ENCODE measurements at places on chromosomes 5 and 9. TPM values are rescaled to one million over a fixed set of nuclear protein-coding genes. Genes with fewer than 3 reads are reported as not detected.

GRCh38 chr5:109656829-109657228, 32.9 kb upstream of the MAN2A1 start:
- no peaks in the 10 kb centered on the region for H3K27me3 ChIP-seq
- no peak for DNase-seq
- no peaks in the 10 kb centered on the region for H3K36me3 ChIP-seq
- no peaks in the 10 kb centered on the region for H3K4me1 ChIP-seq
- no peak overlapping the region for H3K27ac ChIP-seq

GRCh38 chr5:143066556-143067281, 296.5 kb downstream of the ARHGAP26 start:
- peaks cover 8% of the 10 kb centered on the region for H3K36me3 ChIP-seq
- H3K4me3 ChIP-seq: no peak overlapping the region
- DNase-seq: no peak
- H3K27ac ChIP-seq: no peak overlapping the region

GRCh38 chr5:116291271-116291670, 206.4 kb downstream of the COMMD10 start:
- no peaks in the 10 kb centered on the region for H3K36me3 ChIP-seq
- H3K4me3 ChIP-seq: no peak overlapping the region
- no peaks in the 10 kb centered on the region for H3K4me1 ChIP-seq
- DNase-seq: no peak
- H3K27ac ChIP-seq: no peak overlapping the region

DNA sequence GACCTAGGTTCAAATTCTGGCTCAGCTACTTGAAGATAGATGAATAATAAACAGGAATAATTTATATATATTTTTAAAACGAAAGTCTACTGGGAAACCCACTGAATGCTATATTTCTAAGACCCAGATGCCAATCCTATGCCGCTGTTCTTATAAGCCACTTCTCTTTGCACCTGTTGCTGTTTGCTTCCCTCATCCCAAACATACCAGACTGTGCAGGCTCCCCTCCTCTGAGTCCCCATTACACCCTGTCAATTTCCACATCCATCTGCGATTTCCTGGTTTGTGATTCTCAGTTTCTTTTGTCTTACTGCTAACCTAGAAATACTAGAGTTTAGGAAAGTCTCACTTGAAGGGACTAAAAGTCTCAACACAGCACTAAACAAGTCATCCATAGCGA, 92.8 kb upstream of the CAST start:
- no peaks in the 10 kb centered on the region for H3K27me3 ChIP-seq
- DNase-seq: no peak
- no peak overlapping the region for H3K4me3 ChIP-seq
- no peak overlapping the region for H3K27ac ChIP-seq
- no peaks in the 10 kb centered on the region for H3K36me3 ChIP-seq
- H3K4me1 ChIP-seq: no peaks in the 10 kb centered on the region

DNA sequence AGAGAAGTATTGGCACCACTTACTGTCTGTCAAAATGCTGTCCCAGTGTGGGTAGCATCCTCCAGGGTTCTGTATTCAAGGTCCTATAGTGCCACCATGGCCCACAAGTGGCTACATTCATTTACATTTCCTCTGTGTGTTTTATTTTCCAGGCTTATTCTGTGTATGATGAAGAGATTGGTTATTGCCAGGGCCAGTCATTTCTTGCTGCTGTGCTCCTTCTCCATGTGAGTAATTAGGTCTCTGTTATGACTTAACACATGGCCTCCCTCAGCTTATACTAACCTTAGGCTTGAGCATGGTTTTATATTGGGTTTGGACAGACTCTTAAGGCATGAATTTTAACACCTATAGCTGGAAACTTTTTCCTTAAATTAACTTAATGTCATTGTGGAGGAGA, 36.7 kb downstream of the GPR21 start:
- no peak for DNase-seq
- H3K27ac ChIP-seq: no peak overlapping the region
- H3K4me1 ChIP-seq: peaks cover 17% of the 10 kb centered on the region
- peaks cover 22% of the 10 kb centered on the region for H3K36me3 ChIP-seq

DNA sequence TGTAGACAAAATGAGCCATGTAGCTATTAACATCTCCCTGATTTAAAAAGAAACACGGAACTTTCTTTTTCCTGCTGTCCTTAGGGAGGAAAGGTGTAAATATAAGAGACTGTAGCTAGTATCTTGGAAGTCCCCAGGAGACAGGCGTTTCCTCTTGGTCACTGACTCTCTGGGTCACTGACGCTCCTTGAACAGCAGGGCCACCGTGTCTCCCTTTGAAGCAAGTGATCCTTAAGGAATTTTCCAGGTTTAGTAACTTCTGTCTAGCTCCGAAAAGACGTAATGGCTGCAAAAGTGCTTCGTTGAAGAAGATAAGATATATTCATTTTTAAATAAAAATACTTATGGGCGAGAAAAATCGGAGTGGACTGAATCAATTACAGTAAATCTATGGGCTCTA, 745 bp upstream of the CLTA start:
- H3K36me3 ChIP-seq: peaks cover 3% of the 10 kb centered on the region
- peak overlapping the region; percentile 97 for H3K4me3 ChIP-seq
- no peak for DNase-seq

DNA sequence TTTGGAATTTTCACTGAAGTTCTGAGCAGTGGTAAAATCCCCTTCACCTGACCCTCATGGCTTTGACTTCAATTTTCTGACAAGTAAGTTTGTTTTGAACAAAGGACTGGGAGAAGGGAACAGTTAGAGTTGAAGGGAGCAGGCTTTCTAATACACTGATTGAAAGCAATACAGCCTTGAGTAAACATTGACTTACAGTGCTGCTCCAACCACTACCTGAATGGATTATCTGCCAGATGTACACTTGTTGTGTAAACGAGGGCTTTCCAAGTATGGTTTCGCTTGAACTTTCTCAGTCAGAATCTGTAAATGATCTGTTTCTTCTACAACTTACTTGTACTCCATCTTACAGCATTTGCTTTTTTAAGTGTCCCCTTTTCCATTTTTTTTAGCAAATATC, 1414.9 kb upstream of the NUDT12 start:
- no peaks in the 10 kb centered on the region for H3K4me1 ChIP-seq
- H3K27me3 ChIP-seq: no peaks in the 10 kb centered on the region
- no peaks in the 10 kb centered on the region for H3K36me3 ChIP-seq

GRCh38 chr9:20095430-20096092, 306.7 kb upstream of the SLC24A2 start:
- no peaks in the 10 kb centered on the region for H3K36me3 ChIP-seq
- H3K4me1 ChIP-seq: no peaks in the 10 kb centered on the region
- H3K27ac ChIP-seq: no peak overlapping the region
- no peak overlapping the region for H3K4me3 ChIP-seq
- no peaks in the 10 kb centered on the region for H3K27me3 ChIP-seq

DNA sequence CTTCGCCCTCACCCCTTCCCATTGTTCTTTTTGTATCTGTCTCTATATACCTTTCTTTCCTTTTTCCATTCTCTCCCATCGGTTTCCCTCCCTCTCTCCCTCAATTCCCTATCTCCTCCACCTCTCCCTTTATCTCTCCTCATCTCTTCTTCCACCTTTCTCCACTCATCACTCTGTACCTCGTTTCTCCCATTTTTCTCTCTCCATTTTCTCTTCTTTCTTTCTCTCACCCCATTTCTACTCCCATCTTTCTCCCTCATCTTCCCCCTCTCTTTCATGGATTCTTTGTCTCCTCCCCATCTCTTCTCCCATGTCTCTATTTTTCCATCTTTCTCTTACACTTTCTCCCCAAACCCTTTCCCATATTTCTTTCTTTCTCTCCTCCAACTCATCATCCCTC, 385.9 kb upstream of the CLINT1 start:
- no peaks in the 10 kb centered on the region for H3K4me1 ChIP-seq
- no peak overlapping the region for H3K27ac ChIP-seq
- no peak overlapping the region for H3K4me3 ChIP-seq
- no peaks in the 10 kb centered on the region for H3K36me3 ChIP-seq

GRCh38 chr5:124263680-124264491, 482.6 kb downstream of the ZNF608 start:
- peak overlapping the region; percentile 1 for H3K4me3 ChIP-seq
- H3K36me3 ChIP-seq: no peaks in the 10 kb centered on the region
- H3K27ac ChIP-seq: no peak overlapping the region
- DNase-seq: peak; percentile 51
- peaks cover 1% of the 10 kb centered on the region for H3K4me1 ChIP-seq

DNA sequence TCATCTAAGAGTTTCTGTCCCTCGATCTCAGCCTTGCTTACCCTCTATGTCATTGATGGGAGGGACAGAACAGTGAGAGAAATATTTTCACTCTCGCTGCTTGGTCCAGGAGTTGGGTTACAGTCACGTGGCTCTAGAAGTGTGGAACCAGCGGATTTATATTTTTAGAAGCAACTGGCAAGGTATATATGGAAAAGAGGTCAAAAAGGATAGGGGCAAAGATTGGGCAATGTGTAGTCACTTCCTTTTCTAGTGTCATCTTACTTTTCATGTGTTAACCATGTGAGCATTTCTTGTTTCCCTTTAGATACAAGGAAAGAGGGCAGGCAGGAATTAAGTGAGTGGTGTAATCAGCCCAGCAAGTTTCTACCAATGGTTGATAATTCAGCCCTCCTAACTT, 111.5 kb upstream of the ZNF366 start:
- H3K4me3 ChIP-seq: no peak overlapping the region
- no peak overlapping the region for H3K27ac ChIP-seq
- H3K36me3 ChIP-seq: no peaks in the 10 kb centered on the region
- peaks cover 9% of the 10 kb centered on the region for H3K4me1 ChIP-seq

DNA sequence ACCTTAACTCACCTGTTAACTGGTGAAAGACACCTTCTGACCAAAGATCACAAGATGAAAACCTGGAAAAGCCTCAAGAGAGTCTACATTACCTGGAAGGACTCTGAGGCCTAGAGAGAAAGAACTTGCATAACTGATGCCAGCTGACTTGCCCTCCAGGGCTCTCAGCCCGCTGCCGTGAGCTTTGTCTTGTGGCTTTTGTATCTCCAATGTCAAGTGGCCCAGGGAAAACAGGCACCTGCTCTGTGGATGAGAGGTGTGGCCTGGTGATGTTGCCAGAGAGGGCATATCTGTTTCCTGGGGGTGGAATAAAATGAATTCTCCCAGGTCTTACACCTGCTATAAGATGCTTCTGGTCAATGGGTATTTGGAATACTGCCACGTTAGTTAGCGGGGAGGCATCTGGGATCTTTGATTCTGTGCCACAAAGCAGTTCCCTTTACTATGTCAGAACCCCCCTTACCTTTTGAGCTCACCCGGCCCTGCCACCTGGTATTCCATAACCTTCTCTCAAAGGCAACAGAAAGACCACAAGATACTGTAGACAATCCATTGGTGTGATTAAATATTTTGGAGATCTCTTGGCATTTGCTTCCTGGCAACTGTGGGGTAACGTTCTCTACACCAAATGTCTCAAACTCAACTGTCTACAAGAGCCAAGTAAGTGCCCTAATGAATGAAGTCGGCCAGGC, 54.9 kb upstream of the N4BP3 start:
- no peak for DNase-seq
- no peaks in the 10 kb centered on the region for H3K36me3 ChIP-seq
- no peaks in the 10 kb centered on the region for H3K4me1 ChIP-seq

DNA sequence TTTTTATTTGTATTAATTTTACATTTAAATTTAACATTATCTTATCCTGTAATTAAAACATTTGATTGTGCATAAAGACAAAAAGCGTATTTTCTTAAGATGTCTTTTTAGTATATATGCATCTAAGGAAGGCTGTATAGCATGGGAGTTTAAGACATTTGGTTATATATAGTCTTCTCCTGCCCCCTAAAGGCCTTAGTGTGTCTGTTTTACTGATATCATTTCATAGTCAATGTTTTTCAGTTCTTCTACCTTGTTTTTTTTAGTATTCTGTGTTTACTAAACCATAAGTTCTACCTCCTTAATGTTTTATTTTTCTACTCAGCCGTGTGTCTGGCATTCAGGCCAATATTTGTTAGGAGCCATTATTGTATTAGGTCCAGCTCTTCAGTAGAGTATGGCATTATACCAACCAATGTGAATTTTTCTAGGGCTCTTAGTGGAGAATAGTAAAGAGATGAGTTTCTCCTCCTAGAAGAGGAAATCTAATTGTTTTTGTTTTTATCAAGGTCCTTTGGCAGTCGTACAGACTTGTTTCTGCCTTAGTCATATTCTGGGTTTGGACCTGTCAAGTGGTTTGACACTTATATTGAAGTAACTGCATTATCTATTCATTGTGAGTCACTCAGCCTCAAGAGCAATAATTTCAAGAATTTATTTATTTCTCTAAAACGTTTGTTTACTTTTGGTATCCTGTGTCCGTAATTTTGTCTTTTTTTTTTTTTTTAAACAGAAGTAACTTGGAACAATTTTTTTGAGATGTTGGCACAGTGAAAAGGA, 74.8 kb downstream of the SLF1 start:
- DNase-seq: no peak
- H3K27ac ChIP-seq: no peak overlapping the region
- no peaks in the 10 kb centered on the region for H3K36me3 ChIP-seq
- H3K27me3 ChIP-seq: no peaks in the 10 kb centered on the region
- no peak overlapping the region for H3K4me3 ChIP-seq
- no peaks in the 10 kb centered on the region for H3K4me1 ChIP-seq

DNA sequence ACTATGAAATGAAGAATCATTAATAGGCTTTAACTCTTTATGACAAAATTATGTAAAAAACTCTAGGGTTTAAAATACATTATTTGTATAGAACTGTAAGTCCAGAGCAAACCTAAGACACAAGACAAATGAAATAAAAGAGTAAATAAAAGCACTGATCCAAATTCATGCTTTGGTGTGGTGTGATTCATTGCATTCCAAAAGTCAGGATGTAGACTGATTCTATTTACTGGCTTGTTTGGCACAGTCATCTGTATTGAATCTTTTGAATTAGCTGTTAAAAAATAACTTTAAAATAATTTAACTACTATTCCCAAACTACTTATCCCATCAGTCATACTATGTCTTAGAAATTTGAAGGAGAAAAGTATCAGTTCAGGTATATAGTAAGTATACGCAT, 31.1 kb downstream of the IL4 start:
- no peaks in the 10 kb centered on the region for H3K36me3 ChIP-seq
- no peaks in the 10 kb centered on the region for H3K4me1 ChIP-seq
- no peak overlapping the region for H3K27ac ChIP-seq
- DNase-seq: no peak
- no peak overlapping the region for H3K4me3 ChIP-seq

Gene SPIN1
- 143 TPM for total RNA-seq

Gene MTRR
- total RNA-seq: 53.8 TPM

Gene LRRC70
- total RNA-seq: 0.17 TPM

Gene DNAJB5
- 38.0 TPM for total RNA-seq

Gene SMIM32
- 0.22 TPM for total RNA-seq

Gene CMYA5
- 0.65 TPM for total RNA-seq

Gene TRPM3
- 9.7 TPM for total RNA-seq

Gene F2RL1
- 23.5 TPM for total RNA-seq
